Activated CD4-positive, CD25-positive, alpha-beta regulatory T cell treated with anti-CD3 and anti-CD28 coated beads, Interleukin-2, amount 50 U/mL, for 16 hours (primary cell): ENCODE measurements at places on chromosomes 5 and 9.

- DNase-seq, result no peak
These were observed 3.3 kb downstream of the SLC46A2 start for GRCh38 chr9:112887381-112887780.

- no peak for DNase-seq
These were observed 64.9 kb downstream of the MARCHF3 start for GRCh38 chr5:126965487-126965886.

- no peak for DNase-seq
These were observed 810.8 kb downstream of the TLE1 start for GRCh38 chr9:80878556-80878955.

GRCh38 chr9:127170652-127171051 lies 48.2 kb upstream of the ANGPTL2 start:
- no peak for DNase-seq

- no peak for DNase-seq
These were observed 6.8 kb downstream of the DNAJB5 start for GRCh38 chr9:34996181-34996904.

- no peak for DNase-seq
These were observed 161.2 kb downstream of the ZNF462 start for GRCh38 chr9:107024193-107024592.

DNA sequence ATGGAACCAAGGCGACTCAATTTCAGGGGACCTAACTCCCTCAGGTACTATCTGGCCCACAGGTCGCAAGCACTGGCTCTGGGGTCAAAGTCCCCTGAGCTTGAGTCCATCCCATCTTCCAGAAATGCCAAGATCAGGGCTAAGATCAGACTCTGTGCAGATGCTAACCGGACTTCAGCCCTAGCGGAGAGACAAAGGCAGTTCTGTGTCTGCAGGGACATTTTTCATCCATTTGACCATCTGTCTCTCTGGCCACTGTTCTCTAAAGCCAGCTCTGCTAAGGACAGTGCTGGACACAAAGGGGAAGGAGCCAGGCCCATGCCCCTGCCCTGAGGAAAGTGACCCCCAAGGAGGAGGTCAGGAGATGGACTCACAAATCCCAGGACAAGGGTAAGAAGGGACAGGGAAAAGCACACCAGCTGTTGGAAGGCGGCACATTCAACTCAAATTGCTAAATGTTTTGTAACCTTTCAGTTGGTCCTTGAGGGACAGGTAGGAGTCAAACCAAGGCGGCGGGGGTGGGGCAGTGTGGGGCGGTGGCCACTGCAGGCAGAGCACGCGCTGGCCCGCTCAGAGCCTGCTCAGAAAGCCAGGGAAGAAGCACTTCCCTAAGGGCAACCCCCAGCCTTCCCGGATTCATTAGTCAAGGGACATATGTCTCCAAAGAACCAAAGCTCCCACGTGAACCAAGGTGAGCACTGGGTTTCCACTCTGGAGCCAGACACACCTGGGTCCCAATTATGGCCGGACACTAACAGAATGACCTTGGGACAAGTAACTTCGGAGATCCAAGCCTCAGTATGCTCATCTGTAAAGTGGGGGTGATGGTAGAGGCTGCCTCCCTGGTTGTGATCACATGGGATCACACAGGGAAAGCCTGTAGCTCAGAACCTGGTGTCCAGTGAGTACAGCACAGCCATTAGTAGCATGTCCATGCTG lies 42.8 kb downstream of the STK10 start:
- no peak for DNase-seq

DNA sequence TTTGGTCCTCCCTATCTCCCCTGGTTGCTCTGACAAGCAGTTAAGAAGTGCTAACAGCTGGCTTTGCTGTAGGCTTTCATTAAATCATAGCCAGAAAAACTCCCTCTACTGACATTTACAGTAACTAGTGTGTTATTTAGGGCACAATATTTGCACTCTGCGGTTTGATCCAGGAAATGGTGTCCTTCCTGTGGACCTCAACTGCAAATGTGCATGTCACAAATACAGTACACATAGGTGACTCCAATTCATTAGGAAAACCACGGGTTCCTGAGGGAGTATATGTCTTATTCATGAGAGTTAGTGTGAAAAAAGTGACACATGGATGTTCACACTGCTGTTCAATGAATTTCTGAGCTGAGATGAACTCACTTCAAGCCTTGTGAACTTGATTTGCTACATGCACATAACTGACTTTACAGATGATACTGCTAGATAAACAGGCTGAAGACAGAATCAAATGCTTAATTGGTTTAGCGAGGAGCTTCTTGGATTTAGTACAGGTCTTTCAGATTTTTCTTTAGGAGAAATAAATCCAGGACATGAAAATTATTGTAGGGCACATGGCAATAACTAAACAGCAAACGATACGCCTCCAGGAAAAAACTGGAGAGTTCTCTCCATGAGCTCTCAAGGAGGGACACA lies 281.5 kb downstream of the EFNA5 start:
- DNase-seq, result no peak

GRCh38 chr9:13876741-13877140 lies 437.2 kb downstream of the NFIB start:
- DNase-seq, result no peak

GRCh38 chr5:44881266-44881665 lies 72.5 kb downstream of the MRPS30 start:
- DNase-seq, result no peak

- DNase-seq, result no peak
These were observed 171.7 kb downstream of the ATPSCKMT start for GRCh38 chr5:10077791-10078545.

- no peak for DNase-seq
These were observed 216.9 kb upstream of the TLX3 start for GRCh38 chr5:171092194-171092593.

DNA sequence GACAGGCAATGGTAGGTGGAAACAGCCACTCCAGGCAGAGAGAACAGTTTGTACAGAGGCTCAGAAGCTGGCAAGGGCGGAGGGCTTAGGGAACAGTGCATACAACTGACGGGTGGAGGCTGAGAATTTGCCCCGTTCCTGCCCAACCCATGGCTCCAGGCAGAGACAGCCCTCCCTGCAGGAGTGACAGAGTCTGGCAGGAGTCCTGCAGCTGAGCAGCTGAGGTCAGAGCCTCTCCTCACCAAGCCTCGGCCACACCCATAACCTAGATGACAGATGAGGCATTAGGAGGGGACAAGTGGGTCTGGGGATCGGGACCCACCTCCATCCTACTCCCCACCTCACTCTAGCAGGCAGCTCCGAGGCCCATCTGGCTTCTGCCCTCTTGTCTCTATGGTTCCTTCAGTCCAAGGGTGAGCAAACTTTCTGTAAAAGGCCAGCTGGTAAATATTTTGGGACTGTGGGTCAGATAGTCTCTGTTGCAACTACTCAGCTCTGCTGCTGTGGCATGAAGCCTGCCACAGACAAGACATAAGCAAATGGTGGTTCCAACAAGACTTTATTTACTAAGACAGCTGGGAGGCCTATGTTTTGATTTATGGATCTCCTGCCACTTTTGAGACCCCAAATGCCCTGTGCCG lies 83.7 kb downstream of the SH3TC2 start:
- DNase-seq, result no peak

DNA sequence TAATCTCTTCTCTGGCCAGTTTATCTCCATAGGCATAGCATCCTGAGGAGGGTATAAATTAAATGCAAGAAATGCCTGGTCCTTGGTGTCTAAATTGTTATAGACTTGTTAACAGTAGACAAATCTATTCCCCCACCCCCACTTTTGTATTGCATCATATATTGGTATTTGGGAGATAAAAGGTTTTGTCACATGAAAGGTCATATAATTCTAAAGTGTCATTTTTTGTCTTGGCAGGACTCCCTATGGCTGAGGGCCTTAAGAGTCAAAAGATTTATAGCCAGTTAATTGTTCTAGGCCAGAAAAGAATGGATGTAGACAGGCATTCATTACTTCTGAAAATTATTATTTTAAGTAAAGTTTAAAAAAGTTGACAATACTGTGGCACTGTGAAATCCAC lies 90.3 kb upstream of the MOCS2 start:
- no peak for DNase-seq

DNA sequence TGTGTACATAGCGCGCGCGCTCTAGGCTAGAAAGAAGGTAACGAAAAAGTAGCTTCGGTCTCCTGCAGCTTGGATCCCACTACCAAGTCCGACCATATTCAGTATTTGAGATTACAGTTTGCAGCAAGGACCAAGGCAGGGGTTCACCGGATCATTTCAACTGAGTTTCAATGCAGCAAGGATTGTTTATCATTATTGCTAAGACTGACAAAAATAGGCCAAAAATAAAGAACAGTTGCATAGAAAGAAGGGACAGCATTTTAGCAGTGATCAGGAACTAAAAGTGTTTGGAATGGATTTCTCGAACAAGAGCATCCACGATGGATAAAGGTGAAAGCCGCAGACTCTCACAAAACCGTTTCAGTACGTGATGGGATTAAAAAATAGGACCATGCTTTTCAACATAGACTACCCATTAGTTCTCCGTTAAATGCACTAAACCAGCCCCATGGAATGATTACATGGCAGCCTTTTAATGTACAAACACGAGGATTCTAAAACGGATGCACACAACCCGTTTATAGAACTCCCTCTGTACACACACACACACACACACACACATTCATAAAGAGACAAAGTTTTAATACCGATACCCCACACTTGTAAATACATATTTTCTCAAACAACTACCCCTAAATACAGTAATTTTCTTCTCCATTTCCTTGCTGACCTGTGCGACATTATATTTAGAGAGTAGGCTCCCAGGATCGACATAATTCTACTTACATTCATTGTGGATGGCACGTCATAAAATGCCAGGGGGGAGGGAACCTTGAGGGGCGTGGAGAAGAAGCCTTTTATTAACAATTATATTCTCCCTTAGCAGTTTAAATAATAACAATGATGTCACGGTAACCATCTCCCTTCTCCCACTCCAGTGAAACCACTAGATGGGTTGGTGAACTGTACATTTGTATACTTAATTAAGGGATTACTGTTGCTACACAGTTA lies 197.1 kb downstream of the MEF2C start:
- DNase-seq, result no peak

- DNase-seq, result no peak
These were observed 106.8 kb downstream of the WNK2 start for GRCh38 chr9:93290495-93291434.

GRCh38 chr5:157398305-157398704 lies 61.7 kb upstream of the NIPAL4 start:
- DNase-seq, result no peak

- DNase-seq, result no peak
These were observed 87.8 kb downstream of the RAI14 start for GRCh38 chr5:34743878-34744277.

DNA sequence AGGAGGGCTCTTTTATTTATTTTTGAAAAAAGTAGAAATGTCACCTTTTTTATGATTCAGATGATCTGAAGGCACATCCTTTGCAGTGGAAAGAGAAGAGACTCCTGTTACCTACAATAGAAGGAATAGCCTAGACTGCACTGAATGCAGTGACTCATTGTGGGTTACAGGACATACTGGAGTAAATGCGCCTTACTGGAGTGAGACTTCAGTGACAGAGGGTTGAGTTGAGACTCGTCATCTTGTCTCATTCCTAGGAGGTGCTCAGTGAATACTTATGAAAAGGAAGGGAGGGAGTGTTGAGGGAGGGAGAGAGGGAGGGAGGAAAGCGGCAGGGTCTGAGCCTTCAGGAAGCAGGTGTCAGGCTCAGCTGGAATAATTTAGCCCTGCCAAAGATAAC lies 25.2 kb downstream of the ANKRA2 start:
- no peak for DNase-seq

GRCh38 chr9:126436545-126437267 lies 110.1 kb downstream of the MVB12B start:
- DNase-seq, result no peak

DNA sequence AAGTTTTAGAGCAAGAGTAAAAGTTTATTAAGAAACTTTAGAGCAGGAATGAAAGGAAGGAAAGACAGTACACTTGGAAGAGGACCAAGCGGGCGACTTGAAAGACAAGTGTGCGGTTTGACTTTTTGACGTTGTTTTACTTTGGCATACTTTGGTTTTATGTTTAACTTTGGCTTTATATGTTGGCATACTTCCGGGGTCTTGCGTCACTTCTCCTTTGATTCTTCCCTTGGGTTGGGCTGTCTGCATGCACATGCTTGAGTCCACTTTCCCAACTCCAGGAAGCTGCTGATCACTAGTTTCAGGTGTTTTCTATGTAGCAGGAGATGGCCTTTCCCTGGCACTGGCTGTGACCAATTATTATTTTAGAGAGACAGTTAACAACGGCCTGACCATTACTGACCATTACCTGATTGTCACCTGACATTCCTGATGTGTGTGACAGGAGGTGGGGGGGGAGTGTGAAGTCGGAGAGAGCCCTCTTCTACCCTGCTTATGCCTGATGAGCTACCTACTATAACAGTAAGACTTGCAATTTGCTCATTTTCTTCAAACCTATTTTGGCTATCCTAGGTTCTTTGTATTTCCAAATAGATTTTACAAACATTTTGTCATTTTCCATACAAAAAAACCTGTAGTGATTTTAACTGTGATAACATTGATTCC lies 45.5 kb downstream of the TNFSF8 start:
- DNase-seq, result no peak

GRCh38 chr9:108272349-108272899 lies 583.4 kb downstream of the ACTL7B start:
- DNase-seq, result no peak

DNA sequence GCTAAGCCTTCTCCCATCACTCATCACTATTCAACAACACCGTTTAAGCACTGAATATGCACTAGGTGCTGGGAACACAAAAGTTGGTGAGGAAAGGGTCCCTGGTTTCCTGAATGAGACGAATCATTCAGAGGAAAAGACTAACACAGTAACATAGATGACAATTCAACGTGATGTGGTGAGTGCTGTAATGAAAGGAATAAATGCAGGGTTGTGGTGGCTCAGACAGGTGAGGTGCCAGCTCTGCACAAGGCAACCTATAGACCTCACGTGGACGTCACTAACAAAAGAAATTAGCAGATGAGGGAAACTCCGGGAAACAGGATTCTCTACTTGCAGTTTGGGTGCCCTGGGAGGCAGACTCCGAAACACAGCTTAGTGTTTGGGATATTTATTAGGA lies 40.0 kb upstream of the ERBIN start:
- no peak for DNase-seq

DNA sequence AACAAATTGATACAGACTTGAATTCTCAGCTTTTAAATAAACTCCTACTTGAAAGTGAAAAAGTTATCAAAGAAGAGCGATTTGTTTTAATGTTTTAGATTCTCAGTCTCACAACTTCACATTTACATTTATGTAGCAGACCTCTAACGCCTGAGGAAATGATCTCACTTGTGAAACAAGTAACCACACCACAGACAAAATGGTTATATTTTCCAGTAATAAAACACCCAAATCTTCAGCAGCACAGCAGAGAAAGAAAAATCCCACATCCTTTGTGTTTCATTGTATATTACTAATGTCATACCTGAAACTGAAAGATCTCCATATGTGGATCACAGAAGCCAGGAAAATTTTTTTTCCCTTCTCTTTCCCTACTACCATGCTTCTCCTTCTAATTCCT lies 29.8 kb upstream of the GZMA start:
- no peak for DNase-seq
